A549 treated with Hydrocortisone at 1 μM for 4 hours (cell line): ENCODE measurements at places on chromosomes 7 and 10. TPM values are rescaled to one million over a fixed set of nuclear protein-coding genes. Genes with fewer than 3 reads are reported as not detected.

Gene CFAP58
- total RNA-seq: 0.08 to 0.17 TPM (median 0.14 TPM) in 5 replicates

Gene ADCYAP1R1
- total RNA-seq: 0.06 to 0.10 TPM in 2 of 5 replicates, not detected in the others

Gene HBP1
- total RNA-seq: 14.6 to 22.2 TPM (median 20.6 TPM) in 5 replicates

Gene HECW1
- total RNA-seq: 14.4 to 18.0 TPM (median 17.1 TPM) in 5 replicates

Gene SPDYE11
- total RNA-seq: not detected in 5 replicates

Gene SEC31B
- 1.4 to 2.5 TPM (median 2.1 TPM) in 5 replicates for total RNA-seq

Gene NODAL
- not detected in 5 replicates for total RNA-seq

Gene LDB3
- total RNA-seq: 0.06 to 0.20 TPM (median 0.12 TPM) in 5 replicates

Gene SLC13A4
- not detected in 5 replicates for total RNA-seq

Gene PVRIG
- total RNA-seq: 0.05 TPM in 1 of 5 replicates, not detected in the others

Gene TEX47
- total RNA-seq: not detected in 5 replicates

Gene PCDH15
- not detected in 5 replicates for total RNA-seq

Gene SSMEM1
- not detected in 5 replicates for total RNA-seq

Gene CALCR
- not detected in 5 replicates for total RNA-seq

Gene LYZL2
- total RNA-seq: not detected in 5 replicates

Gene CISD1
- total RNA-seq: 37.9 to 57.3 TPM (median 53.2 TPM) in 5 replicates

Gene HOXA1
- total RNA-seq: 2.4 to 3.6 TPM (median 3.3 TPM) in 5 replicates

Gene SFTPA1
- not detected in 5 replicates for total RNA-seq

Gene PPIA
- total RNA-seq: 5,081 to 5,969 TPM (median 5,222 TPM) in 5 replicates

Gene BAMBI
- 8.9 to 11.3 TPM (median 10.4 TPM) in 5 replicates for total RNA-seq

Gene NEUROG3
- not detected in 5 replicates for total RNA-seq
